Dermis blood vessel endothelial cell (primary cell): ENCODE measurements at places on chromosomes 2 and 18.

GRCh38 chr2:199282309-199282708, 175.4 kb downstream of the SATB2 start:
- no peak for DNase-seq

DNA sequence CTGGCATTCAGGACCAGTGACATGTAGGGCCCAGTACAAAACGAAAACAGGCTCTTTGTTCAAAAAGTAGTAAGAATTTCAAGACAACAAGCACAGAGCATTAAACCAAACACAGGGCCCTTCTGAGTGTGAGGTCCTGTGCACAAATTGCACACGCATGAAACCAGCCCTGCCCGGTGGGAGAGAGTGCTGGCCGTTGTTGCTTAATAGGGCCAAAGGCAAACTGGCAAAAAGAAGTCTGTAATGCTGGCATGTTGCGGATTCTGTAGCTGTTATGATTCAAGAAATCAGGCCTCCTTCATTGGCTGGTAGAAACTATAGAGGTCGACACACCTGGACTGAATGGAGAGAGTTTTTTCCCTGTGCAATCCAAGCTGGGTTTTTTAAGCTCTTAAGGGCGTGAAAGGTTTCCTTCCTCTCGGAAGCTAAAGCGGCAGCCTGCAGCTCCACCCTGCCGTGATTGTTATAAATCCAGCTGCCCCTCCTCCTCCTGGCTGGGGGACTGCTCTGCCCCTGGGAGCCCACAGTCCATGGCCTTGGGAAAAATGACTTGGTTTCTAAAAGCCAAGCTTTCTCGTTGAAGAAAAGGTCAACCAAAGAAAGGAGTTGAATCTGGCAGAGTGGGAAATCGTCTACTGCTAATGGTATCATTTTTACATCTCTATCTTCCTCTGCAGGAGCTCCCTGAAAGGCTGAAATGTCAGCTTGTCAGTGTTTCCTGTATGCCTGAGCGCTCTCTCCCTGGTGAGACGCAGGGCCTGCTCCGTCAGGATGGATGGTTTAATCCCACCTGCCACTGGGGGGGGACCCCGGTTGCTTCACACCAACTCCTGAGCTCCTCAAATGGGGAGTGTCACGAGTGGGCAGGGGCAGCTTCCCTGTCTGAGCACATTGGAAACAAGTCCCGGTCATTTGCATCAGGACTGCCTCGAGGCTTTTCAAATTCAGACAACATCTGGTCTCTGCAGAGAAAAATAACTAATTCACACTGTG, 143.6 kb downstream of the ALPK2 start:
- peak; percentile 42 for DNase-seq

- peak; percentile 79 for DNase-seq
Measured at GRCh38 chr18:46073474-46074331, 1.6 kb upstream of the PSTPIP2 start.

GRCh38 chr2:207816546-207816945, 46.8 kb upstream of the FZD5 start:
- DNase-seq: no peak

GRCh38 chr2:227799202-227799601, 14.4 kb upstream of the CCL20 start:
- DNase-seq: peak; percentile 24

GRCh38 chr18:65790604-65791003, 39.8 kb downstream of the CDH7 start:
- DNase-seq: no peak

GRCh38 chr2:147623328-147623727, 221.5 kb upstream of the ACVR2A start:
- DNase-seq: no peak

DNA sequence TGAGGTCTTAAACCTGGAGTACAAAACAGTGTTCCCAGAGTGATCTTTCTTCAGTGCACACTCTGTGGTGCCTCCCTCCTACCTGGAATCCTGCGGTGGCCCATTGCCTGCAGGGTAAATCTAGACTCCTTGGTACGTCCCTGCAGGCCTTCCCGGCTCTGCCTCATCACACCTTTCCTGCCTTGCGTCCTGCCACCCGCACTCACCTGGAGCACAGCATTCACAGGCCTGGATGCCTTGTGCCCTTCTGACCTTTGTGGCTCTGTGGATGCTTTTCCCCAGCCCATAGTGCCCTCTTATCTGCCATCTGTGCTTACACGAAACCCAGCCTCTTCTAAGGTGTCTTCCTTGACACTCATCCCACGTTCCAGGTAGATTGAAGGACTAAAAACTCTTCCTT, 62.7 kb downstream of the PRKRA start:
- no peak for DNase-seq

- DNase-seq: no peak
Measured at GRCh38 chr18:23105581-23106219, 29.6 kb upstream of the CABLES1 start.

- DNase-seq: peak; percentile 4
Measured at GRCh38 chr2:214810671-214811070, 1.2 kb upstream of the BARD1 start.

GRCh38 chr18:63514888-63515678, 27.1 kb upstream of the SERPINB12 start:
- DNase-seq: no peak

- DNase-seq: no peak
Measured at GRCh38 chr2:205660521-205661124, 21.7 kb upstream of the NRP2 start.

GRCh38 chr2:207341804-207342203, 176.1 kb upstream of the KLF7 start:
- peak; percentile 30 for DNase-seq

DNA sequence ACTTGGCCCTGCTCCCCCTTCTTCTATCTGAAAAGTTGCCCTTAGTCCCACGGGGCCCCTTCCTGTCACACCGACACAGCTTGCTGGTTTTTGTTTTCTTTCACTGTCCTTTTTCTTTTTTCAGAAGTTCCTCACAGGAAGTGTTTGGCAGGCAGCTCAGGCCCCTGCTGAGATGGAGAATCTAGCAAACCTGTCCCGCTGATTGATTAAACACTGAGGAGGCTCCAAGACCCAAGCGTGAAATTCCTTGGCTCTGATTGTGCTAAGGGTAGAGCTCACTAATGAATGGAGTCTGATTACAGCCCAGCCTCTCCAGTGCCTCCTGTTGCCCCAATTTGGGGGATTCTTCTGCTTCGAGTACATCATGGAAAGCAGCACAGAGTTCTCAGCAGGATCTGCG, 365.9 kb upstream of the MEX3C start:
- DNase-seq: no peak

DNA sequence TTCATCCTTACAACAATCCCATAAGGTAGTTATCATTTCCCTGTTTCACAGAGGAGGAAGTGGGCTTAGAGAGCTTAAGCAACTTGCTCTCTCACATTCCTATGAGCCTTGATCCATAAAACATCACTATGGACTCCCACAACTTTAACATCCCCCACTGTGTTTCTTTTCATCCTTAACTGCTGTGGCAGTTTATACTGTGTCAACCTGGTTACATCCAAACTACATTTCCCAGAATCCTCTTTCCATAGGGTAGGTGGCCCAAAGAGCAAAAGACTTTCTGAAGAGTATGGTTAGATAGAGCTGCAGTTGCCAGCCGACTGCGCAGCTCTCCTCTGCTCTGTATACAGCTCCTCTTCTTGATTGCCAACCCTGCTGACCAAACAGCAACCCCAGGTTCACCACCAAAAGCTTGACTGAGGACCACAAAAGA, 22.5 kb downstream of the MAP3K2 start:
- DNase-seq: no peak

DNA sequence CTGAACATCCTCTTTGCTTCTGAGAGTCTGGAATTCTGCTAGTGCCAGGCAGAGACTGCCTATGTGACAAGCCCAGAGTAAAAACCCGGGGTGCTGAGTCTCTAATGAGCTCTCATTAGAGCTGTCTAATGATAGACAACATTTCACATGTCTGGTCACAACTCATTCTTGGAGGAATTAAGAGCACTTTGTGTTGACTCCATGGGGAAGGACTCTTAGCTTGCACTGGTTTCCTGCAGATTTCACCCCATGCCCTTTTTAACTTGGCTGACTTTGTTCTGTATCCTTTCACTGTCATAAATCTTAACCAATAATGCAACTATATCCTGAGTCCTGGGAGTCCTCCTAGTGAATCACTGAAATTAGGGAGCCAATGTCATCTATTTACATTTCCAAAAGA, 33.5 kb downstream of the FBXO15 start:
- no peak for DNase-seq

DNA sequence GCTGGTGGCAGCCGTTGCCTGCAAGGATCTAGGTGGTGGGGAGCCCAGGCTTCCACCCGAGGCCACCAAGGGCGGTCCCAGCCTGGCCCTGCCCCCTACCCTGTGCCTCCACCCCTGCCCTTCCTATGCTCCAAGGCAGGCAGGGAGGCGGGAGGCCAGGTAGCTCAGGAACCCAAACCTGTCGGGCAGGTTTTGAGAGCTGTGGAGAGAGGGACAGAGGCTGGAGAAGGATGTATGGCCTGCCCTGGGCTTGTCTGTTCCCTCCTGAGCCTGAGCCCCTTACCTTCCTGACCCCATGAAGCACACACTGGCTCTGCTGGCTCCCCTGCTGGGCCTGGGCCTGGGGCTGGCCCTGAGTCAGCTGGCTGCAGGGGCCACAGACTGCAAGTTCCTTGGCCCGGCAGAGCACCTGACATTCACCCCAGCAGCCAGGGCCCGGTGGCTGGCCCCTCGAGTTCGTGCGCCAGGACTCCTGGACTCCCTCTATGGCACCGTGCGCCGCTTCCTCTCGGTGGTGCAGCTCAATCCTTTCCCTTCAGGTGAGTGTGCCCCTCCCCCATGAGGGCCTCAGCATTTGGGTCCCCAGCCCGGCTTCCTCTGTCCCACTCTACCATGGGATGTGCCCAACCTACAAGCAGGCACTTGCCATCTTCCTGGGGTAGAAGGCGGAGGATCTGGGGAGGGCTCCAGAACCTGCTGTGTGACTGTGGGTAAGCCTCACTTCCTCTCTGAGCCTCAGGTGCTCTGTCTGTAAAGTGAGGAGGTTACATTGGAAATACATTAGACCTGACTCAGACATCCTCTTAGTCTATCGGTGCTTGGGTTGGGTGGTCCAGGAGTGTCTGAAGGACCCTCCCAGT, at the start of gene PROM2:
TSS of gene PROM2 (plus strand) at position 159 of the 860 bp plus-strand sequence. CDS start at position 296, 137 bp downstream.
- DNase-seq: no peak

DNA sequence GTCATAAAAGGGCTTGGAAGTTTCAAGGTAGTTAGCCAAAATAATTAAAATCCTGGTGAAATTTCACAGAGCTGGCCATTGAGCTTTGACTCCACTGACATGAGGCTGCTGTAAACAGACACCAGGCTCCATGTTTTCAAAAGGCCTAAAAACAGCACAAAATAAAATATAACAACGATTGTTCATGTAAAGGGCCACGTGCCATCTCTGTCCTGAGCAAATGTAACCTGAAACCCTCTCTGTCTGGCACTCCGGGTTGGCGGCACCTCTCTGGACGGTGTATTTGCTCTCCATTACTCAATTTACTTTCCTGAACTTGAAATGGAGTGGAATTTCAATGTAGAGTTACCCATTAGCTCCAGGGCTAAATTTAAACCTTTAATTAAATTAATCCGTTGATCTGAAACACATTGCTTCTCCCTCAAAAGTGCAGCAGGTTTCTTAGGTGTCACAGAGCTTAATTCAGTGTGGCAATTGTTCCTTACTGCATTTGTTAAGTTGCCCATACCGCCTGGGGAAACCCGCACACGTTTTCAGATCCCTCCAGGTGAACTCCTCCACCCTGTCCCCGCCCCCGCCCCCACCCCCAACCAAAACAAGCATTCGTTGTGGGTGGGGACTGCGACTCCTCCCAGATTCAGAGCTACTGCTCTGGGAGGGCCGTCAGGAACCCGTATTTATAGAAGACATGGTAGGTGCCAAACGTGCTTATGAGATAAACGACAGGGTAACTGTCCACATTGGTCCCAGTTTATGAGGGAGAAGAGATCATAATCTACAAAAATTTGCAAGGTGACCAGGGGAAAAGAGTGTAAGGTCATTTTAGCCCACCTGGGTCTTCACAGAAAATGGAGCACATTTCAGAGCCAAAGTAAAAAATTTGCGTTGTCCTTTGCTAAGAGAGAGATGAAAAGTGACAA, 1.2 kb upstream of the CABLES1 start:
- peak; percentile 31 for DNase-seq

- no peak for DNase-seq
Measured at GRCh38 chr18:998936-999335, 94.3 kb downstream of the ADCYAP1 start.

DNA sequence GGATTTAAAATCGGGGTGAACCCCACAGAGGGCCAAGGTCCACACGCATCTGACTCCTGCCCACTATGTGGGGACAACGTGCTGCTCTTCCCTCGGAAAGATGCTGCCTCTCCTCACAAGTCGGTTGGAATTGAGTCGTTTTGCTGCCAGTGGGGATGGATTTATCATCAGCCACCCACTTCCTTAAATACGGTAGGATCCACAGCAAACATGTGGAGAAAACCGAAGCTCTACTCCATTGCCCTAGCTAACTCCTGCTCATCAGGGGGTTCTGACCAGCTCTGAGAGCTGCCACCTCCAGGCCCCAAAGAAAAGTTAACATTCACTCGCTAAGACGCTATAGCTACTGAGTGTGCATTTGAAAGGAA, 80.9 kb downstream of the CHRNA1 start:
- DNase-seq: peak; percentile 59

GRCh38 chr2:65366595-65367125, 65.7 kb downstream of the SPRED2 start:
- peak; percentile 97 for DNase-seq

DNA sequence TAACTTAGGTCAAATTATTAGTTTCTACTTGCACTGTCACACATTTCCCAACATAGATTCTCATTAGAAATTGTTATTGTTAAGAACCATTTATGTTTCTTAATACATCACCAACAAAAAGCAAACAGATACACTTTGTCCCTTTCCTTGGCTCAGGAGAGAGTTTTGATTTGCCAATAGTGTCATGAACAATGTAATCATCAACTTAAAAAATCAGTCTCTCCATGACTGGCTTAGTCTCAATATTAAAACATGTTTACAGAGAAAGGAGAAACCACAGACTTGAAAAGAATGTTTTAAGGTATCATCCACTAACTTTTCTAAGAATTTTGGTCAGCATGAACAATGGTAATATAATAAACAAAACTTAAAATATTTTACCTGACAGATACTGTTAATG, 416.5 kb upstream of the KCNH7 start:
- DNase-seq: no peak

DNA sequence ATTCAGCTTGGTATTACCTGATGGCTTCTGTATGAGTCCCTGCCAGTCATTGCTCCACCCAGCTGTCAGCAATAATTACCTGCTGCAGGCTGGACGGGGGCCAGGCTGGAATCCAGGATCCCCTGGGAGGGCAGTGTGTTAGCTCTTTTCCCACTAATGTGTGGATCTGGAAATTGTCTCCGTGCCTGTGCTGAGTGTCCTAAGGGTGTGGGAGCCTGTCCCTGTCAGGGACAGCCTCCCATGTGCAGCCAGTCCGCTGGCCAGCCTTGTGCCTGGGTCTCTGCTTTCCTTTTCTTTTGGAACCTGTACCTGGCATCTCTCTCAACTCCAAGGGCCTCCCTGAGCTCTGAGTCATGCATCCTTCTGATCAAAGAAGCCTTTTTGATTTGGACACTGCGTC, 107.2 kb upstream of the SPRED2 start:
- DNase-seq: no peak
